Stimulated activated CD4-positive, alpha-beta T cell treated with anti-CD3 and anti-CD28 coated beads, Interleukin-4, amount 100 ng/mL, for 4 hours (primary cell): ENCODE measurements at places on chromosomes 1 and 21.

GRCh38 chr1:36576118-36576517 is 93.4 kb upstream of the CSF3R start:
- peak; percentile 28 for DNase-seq

DNA sequence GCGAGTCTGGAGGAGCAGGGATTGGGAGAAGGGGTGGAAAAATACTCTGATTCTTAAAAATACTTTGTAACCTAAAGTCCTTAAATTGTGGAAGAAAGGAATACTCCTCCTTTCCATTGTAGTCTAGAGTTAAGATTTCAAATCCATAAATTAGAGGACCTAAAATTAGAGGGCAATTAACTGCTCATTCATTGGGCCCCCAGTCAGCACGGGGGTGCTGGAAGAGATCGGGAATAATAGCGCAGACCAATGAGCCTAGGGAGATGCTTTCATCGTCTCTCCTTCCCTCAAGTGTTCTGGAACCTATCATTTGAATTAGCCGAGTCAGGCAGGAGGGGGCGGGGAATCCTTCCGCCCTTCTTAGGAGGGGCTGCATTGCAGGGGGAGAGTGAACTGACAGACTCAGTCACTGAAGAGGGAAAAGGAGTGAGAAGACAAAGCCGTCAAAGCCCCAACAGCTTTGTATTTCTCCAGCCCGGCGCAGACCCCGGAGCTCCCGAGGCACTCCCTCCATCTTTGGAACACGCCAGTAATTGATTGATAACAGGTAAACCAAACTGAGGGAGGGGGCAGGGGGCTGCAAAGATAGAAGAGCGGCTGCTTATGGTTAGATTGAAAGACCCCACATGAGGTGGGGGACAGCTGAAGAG is at the start of gene MLLT11:
Gene MLLT11, plus strand, starts transcription at position 391 of the 650 bp plus-strand sequence. CDS start 6,828 bp downstream, outside the sequence.
- no peak for DNase-seq

- no peak for DNase-seq
These were observed 193.8 kb downstream of the AK5 start for GRCh38 chr1:77475641-77476040.

- DNase-seq, result no peak
These were observed 145.4 kb downstream of the C1orf21 start for GRCh38 chr1:184532199-184532598.

- no peak for DNase-seq
These were observed 302.3 kb upstream of the NRIP1 start for GRCh38 chr21:15367061-15367626.

DNA sequence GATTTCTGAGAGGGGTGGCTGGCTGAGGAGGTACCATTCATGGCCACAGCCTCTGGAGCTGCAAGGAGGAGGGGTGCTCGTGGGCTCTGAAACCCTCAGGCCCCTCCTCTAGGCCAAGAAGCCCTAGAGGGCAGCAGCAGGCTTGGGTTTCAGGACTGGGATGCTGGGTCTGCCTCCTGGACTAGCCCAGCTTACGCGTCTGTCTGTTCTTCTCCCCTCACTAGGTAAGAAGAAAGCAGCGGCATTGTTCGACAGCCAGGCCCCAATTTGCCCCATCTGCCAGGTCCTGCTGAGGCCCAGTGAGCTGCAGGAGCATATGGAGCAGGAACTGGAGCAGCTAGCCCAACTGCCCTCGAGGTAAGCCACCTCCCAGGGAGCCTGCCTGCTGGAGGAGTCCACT is 60.3 kb downstream of the TMEM53 start:
- no peak for DNase-seq
